ENCODE measurements at places on chromosomes 6 and 20.

- DNase-seq: no peak
These were observed 117.9 kb downstream of the JARID2 start for GRCh38 chr6:15363523-15364400.

GRCh38 chr6:107121964-107122495, 6.7 kb upstream of the BEND3 start:
- no peak for DNase-seq

GRCh38 chr20:1667502-1668085, 10.0 kb upstream of the SIRPG start:
- DNase-seq: no peak

GRCh38 chr6:43836507-43837240, 66.7 kb downstream of the VEGFA start:
- DNase-seq: no peak

GRCh38 chr6:9252799-9253198, 817.5 kb upstream of the SLC35B3 start:
- DNase-seq: no peak

GRCh38 chr6:159854959-159855358, 35.8 kb upstream of the MAS1 start:
- DNase-seq: no peak

- DNase-seq: no peak
These were observed 37.8 kb downstream of the TAF8 start for GRCh38 chr6:42088101-42088591.

DNA sequence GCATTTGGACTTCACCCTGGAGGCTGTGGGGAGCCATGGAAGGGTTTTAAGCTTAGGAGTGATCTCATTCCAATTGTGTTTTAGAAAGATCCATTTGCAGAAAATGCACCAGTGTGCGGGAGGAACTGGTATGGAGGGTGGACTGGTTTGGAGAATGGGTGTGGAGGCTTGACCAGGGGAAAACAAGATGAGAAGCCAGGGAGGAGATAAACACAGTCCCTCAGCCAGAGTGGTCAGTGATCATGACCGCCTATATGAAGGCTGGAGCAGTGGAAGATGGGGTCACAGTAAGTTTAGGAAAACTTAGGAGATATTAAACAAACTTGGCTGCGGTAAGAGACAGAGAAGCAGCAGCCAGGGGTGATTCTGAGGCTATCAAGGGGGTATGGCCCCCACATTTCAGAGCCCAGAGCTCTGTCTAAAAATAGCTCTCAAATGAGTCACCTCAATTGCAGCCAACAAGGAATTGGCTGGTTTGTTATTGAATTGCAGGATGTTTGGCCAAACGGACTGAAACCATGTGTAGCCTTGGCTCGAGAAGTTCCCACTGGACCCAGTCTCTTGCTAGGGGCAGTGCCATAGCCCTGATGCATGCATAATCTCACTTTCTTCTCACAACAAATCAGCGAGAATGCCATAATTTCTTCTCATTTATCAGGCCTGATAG, 159.9 kb upstream of the TOP1 start:
- DNase-seq: no peak

GRCh38 chr20:58227391-58228102, 906 bp downstream of the ANKRD60 start:
- DNase-seq: no peak
